ENCODE measurements at places on chromosomes 12 and 14.
A peak's percentile ranks its signal among the peaks of the same experiment; 100 is the strongest.

DNA sequence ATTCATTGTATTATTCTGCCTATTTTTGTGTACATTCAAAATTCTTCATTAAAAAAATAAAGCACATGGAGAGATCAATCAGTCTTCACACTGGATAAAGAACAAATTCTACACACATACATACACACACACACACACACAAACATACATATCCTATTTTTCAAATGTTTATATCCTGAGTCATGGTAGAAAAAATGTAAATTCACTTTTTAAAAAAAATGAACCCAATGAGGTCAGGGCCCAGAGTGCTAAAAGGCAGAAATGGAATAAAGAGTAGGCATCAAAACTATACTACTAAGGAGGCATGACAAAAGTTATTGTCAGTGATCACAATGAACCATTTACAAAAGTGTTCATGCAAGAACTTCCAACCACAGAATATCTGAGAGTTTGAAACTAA, 17.3 kb downstream of the GALC start:
- no peak for DNase-seq

DNA sequence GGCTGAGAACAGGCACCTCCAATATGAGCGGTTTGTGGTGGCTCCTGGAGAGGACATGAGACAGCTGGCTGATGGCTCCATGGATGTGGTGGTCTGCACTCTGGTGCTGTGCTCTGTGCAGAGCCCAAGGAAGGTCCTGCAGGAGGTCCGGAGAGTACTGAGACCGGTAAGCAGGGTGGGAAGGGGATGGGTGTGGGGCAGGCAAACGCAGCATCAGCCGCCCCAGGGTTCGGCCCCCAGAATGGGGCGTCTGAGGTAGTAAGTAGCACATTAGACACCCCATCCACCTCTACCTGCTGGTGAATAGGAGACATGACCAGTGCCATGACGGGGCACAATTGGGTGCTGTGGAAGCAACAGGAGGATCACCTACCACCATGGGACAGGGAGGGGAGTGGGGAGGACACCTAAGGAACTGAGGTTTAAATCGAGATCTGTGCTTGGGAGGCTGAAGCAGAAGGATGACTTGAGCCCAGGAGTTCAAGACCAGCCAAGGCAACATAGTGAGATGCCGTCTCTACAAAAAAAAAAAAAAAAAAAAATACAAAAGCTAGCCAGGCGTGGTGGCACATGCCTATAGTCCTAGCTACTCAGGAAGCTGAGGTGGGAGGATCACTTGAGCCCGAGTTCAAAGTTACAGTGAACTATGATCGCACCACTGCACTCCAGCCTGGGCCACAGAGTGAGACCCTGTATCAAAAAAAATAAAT, 25.5 kb downstream of the ITGA7 start:
- no peak for DNase-seq

DNA sequence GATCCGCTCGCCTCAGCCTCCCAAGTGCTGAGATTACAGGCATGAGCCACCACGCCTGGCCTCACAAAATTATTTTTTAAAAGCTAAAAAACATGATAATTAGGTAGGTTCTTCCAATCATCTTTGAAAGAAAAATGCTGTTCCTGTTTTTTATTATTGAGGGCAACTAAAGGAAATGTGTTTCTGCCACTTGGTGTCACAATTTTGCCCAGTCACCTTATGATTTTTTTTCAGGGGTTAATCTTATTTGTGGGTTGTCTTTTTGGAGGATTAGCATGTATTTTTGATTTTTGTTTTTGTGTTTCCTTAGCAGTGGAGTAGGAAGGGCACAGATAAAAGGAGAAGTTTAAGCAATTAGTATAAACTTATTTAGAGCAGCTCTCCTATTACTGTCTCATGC, 79.8 kb downstream of the PRORP start:
- DNase-seq: no peak

DNA sequence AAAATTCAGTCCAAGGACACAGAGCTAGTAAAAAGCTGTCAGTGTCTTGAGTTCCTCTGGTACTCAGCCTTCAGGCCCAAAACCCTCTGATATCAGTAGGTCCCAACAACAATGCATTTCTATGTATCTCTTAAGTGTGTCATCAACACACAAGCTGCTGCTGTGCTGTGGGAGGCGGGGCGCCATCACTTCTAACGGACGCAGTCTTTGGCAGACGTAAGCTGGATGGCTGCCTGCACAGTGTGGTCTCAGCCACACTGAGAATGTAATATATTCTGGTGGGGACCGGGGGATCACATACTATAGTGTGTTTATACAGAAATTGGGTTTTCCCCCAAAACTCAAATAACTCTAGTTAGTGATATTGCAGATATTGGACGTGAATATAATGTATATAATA, 123.9 kb downstream of the SUDS3 start:
- DNase-seq: no peak

DNA sequence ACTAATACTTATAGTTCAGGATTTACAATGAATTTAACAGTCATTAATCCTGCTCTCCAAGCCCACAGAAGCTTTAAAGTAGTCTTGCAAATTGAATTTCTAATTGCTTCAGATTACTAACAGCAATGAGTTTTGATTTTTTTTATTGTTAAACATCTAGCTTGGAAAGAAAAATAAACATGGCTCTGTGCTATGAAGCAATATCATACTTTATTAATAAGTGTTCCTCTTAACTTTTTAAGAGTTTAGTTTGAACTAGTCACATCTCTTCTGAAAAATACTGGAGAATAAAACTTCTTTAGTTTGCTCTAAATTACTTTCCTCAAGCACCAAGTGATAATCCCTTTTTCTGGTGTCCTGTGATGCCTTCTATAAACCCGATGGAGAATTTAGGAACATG, 250.2 kb downstream of the TRHDE start:
- no peak for DNase-seq

DNA sequence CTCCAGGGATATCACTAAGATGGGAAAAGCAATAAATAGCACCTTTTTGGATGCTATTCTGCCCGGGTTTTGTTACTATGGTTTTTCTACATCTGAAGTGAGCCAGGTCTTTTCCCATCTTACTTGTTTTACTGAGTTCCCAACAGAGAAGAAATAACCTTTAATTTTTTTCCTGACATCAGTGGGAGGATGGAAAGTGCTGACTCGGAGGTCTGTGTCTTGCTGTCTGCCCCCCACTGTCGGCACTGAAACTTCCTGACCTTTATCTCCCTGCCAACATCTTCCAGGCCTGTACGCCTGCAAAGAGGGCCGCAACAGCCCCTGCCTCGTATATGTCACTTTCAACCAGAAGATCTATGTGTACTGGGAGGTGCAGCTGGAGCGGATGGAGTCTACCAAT, 11.0 kb downstream of the ITFG2 start:
- no peak for DNase-seq

GRCh38 chr12:21773806-21774205, 700 bp downstream of the KCNJ8 start:
- peak; percentile 7 for DNase-seq

- DNase-seq: no peak
Measured at GRCh38 chr14:26934151-26934550, 336.3 kb upstream of the NOVA1 start.

DNA sequence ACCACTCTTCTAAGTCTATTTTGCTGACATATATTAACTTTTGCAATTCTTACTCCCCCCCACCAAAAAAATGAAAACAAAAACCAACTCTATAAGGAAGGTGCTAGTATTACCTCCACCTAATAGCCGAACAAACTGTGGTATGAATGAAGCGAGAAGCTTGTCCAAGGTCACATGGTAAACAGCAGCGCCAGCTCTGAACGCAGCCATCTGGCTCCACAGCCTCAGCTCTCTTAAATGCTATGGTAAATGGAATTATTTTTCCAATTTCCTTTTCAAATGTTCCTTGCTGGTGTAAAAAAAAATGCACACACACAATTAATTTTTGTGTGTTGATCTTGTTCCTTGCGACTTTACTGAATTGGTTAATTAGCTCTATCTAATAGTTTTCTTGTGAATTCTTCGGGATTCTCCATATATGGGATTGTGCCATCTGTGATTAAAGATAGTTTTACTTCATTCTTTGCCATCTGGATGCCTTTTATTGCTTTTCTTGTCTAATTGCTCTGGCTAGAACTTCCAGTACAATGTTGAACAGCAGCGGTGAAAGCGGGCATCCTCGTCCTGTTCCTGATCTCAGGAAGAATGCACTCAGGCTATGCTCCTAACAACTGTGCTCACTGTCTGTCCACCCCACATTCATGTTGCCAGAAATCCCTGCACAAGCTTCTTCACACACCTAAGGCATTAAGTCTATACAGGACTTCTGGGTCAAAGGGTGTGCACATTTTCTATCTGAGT, 10.7 kb upstream of the C12orf76 start:
- DNase-seq: no peak

DNA sequence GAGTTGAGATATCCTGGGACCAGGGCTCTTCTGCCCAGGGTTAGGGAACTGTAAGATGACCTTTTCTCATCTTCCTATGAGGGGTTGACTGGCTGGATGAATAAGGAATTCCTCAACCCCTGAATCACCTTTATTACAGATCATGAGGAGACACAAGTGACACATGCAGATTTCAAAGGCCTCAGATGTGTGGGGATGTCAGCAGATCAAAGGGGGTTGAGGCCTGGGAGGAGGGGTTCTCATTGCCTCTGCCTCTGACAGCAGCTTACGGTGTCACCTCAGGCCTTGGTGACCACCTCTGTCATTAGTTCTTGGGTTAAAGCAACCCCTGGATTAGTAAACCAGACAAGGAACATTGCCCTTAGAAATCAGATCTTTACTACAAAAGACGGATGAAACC, 2.1 kb upstream of the KRT72 start:
- DNase-seq: no peak

GRCh38 chr14:88990856-88991255, 166.4 kb downstream of the TTC8 start:
- no peak for DNase-seq

- DNase-seq: peak; percentile 66
Measured at GRCh38 chr12:50637870-50638481, 125.9 kb upstream of the ATF1 start.

- no peak for DNase-seq
Measured at GRCh38 chr14:84674636-84675035, 855.3 kb upstream of the FLRT2 start.

DNA sequence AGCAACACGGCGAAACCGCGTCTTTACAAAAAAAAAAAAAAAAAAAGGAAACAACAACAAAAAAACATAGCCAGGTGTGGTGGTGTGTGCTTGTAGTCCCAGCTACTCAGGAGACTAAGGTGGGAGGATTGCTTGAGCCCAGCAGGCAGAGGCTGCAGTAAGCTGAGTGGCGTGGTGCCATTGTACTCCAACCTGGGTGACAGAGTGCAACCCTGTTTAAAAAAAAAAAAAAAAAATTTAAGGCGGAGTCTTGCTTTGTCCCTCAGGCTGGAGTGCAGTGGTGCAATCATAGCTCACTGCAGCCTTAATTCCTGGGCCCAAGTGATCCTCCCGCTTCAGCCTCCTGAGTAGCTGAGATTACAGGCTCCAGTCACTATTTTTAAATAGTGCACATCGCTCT, 18.2 kb upstream of the FIGNL2 start:
- DNase-seq: no peak

DNA sequence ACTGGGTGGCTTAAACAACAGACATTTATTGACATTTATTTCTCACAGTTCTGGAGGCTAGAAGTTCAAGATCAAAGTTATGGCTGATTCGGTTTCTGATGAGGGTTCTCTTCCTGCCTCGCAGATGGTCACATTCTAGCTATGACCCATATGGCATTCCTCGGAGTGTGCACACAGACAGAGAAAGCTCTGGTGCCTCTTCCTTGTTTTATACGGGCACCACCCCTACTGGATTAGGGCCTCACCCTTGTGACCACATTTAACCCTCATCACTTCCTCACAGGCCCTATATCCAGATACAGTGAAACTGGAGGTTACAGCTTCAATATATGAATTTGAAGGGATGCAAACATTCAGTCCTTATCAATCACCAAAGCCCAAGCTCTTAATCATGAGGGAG, 77.0 kb upstream of the OVCH1 start:
- no peak for DNase-seq
